Activated effector memory CD4-positive, alpha-beta T cell treated with Interleukin-2 at 50 U/mL for 16 hours (primary cell): ENCODE measurements at places on chromosomes 5 and 9.

GRCh38 chr9:1659363-1659690 is 355.8 kb upstream of the SMARCA2 start:
- DNase-seq = no peak

DNA sequence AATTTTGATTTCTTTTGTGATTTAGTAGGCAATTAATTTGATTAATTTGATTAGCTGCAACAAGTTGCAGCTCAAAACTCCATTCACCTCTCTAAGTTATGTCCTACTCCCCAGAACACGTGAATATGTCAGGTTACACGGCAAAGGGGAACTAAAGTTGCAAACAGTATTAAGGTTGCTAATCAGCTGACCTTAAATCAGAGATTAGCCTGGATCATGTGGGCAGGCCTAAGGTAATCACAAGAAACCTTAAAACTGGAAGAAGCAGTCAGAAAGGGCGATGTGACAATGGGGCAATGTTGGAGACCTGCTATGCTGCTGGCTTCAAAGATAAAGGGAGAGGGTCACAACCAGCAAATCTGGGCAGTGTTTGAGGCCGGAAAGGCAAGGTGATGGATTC is 47.3 kb upstream of the ANXA1 start:
- DNase-seq = no peak

GRCh38 chr9:72826996-72827949 is 125.6 kb downstream of the ALDH1A1 start:
- DNase-seq = no peak

DNA sequence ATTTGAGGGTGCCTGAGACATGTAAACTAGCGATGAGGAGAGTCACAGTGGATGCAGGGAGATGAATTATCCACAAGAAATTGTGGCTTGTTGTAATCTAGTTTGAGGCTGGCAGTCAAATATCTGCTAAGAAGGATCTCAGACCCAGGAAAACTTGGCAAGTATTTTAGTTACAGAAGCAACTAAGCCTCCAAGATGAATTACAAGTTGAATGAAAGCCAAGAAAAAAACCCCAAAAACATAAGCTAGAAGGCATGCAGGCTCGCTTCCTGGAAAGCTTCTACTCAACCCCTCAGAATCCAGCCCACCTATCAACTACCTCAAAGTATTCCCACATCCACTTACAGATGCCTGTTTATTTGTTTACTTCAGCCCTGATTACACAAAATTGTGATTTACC is 696.9 kb downstream of the MAT2B start:
- DNase-seq = no peak

GRCh38 chr5:59390074-59390659 is 503.4 kb downstream of the PDE4D start:
- no peak for DNase-seq

GRCh38 chr5:139666551-139666950 is 18.4 kb downstream of the CXXC5 start:
- no peak for DNase-seq

DNA sequence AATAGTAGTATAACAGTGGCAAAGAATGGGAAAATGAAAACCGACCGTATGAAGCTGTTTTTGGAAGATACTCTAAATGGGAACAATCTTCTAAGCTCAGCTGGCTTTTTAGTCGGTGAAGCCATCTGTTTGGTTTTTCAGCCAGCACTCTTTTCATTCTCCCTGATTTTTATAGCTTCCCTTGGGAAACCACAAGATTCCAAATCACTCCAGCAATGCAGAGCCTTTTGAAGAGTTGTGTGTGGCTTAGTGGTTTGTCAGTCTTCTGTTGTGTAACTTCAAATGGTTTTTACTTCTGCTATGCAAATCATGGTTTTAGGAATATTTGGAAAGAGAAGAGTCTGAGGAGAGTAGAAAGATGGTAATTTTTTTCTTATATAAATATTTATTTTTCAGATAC is 180.7 kb downstream of the KDM4C start:
- no peak for DNase-seq

DNA sequence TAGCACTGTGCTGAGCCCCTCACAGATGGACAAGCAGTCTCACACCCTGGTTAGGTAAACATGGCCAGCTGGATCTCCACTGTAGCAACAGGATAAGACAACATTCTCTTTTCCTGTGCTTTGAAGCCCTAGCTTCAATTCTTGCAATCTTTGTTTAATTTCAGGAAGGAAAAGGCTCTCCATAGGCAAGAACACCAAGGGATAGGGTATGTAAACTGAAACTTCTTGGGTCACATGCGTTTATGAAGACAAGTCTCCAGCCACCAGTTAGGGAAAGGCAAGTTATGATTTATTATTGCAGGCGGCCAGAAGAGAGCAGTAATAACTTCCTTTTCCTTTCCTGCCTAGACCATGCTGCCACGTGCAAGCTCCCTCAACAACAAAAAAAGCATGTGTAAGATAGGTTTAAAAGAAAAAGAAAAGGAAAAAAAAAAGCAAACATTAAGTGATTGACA is 50.1 kb upstream of the POU5F2 start:
- no peak for DNase-seq

- no peak for DNase-seq
Measured at GRCh38 chr9:98997604-98998003, 53.9 kb downstream of the COL15A1 start.

DNA sequence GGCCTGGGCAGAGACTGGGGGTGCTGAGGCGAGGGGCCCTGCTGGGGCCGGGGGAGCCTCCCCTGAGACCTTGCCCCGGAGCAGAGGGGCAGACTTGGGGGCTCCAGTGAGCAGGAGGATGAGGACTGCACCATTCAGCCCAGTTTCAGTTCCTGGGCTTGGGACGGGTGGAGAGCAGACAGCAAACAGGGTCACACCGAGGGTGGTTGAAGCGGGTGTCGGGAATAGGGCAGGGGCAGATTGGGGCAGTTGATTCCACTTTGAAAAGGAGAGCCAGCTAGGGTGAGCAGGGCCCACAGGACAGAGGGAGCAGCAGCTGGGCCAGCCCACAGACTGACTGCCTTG is 4.5 kb downstream of the GRK6 start:
- DNase-seq = no peak

- no peak for DNase-seq
Measured at GRCh38 chr9:76905791-76906646, at the start of gene PRUNE2. TSS of gene PRUNE2 (minus strand) at chr9:76906114. CDS start at chr9:76905963, 151 bp downstream.

DNA sequence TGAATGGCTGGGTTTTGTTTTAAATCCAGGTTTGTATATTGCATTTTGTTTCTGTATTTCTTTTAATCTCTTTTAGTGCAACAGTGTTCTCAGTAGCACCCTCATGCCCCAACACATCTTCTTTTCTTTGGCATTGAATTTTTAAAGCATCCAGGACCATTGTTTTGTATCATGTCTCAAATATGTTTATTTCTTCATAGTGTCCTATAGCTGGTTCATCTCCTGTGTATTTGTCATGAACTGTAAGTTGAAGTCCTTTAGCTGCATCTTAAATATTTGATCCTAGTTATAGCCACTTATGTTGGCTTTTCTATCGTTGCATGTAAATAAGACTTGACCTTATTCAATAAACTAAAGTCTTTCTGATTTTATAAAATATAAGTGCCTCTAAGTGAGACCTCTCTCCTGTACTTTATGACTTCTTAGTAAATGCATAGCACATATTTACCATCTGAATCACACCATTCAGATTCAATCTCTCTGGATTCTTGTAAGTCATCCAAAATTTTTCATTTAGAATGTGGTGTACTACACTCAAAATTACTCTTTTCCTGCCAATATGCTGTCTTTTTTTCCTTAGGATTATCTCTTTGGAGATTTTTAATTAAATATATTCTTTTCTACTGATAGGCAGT is 21.0 kb upstream of the ERCC6L2 start:
- no peak for DNase-seq
